ELF-1 (cell line): ENCODE measurements at places on chromosomes 11 and 22.

- DNase-seq, result no peak
Observed at GRCh38 chr11:34730544-34731295, 109.8 kb downstream of the EHF start.

- DNase-seq, result no peak
Observed at GRCh38 chr22:17281026-17281425, 61.8 kb upstream of the ADA2 start.

DNA sequence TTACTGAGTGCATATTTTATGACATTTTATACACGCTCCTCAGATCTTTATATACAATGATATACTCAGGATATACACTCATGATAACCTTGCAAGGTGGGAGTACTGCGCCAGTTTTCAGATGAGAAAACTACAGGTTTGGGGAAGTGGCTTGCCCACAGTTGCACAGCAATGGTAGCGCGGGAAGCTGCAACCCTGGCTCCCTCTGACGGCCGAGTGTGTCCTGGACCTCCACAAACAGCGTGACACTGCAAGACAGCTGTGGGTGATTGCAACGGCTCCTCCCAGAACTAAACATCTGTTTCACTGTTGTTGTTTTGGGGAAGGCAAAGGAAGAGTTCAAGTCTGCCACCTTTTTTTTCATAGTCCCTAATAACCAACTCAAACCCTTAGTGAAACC lies 47.0 kb downstream of the PACSIN2 start:
- DNase-seq, result no peak

DNA sequence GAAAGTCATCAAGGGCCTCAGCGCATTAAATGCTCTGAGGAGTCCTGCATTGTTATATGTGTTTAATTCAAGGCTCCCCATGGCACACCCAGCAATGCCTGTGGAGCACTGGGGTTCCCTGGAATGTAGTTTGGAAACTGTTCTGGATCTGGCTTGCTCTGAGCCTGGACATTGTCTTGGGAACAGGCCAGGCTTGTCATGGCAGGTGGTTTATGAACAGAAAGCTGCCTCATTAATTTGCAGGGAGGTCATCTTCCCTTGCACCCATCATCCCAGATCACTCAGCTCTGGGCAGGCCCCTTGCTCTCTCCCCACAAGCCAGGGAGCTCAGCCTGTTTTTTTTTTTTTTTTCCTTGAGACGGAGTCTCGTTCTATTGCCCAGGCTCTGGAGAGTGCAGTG lies 32.9 kb downstream of the RPS6KA4 start:
- no peak for DNase-seq

GRCh38 chr11:77089004-77089545 lies 13.6 kb upstream of the OMP start:
- DNase-seq, result no peak

GRCh38 chr11:114782650-114783310 lies 104.5 kb downstream of the NXPE2 start:
- peak; percentile 68 for DNase-seq
